ENCODE measurements at places on chromosomes 2 and 18.

- DNase-seq: no peak
Observed at GRCh38 chr2:25078170-25079049, 36.5 kb downstream of the EFR3B start.

GRCh38 chr2:171399292-171399691 lies 34.5 kb downstream of the METTL8 start:
- no peak for DNase-seq

- DNase-seq: no peak
Observed at GRCh38 chr18:55265984-55266383, 306.7 kb upstream of the CCDC68 start.

DNA sequence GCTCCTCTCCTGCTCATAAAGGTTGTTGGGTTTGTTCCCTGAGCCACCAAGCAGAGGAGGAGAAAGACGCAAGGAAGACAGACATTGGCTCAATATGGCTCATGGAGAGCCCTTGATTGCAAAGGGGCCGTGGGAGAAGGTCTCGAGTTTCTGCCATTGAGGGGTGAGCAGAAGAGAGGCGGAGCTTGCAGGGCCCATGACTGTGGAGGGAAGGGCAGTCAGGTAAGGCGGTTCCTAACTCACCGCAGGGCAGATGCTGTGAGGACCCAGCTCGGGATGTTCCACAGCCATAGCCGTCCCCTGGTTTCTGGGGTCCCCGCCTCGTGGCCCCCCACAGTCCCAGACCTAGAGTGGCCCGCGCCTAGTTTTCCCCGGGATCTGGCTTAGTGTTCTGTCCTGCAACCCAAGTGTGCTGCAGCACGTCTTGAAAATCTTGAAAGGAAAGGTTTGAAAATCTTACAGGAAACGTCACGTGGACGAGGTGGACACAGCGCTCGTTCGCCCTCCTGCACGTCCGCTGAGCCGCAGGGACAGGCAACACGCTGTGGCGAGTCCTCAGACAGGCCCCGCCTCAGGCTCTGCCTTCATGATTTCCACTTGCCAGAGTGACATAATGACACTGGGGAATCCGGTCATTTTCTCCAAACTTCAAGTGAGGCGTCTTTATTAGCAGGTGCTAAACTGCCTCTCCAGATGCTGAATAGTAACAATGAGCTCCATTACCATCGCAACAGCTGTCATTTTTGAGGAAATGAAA lies 105.5 kb upstream of the HDAC4 start:
- DNase-seq: no peak

- DNase-seq: no peak
Observed at GRCh38 chr2:59713577-59713976, 839.9 kb downstream of the BCL11A start.

GRCh38 chr18:56389190-56389589 lies 249.2 kb downstream of the TXNL1 start:
- no peak for DNase-seq

GRCh38 chr2:67650291-67651133 lies 253.4 kb downstream of the ETAA1 start:
- no peak for DNase-seq

Data from CD4-positive, alpha-beta T cell treated with Interleukin-4 for 4 hours (primary cell).